Gastroesophageal sphincter (tissue), 4 donors: ENCODE measurements at places on chromosomes 11 and 22.

DNA sequence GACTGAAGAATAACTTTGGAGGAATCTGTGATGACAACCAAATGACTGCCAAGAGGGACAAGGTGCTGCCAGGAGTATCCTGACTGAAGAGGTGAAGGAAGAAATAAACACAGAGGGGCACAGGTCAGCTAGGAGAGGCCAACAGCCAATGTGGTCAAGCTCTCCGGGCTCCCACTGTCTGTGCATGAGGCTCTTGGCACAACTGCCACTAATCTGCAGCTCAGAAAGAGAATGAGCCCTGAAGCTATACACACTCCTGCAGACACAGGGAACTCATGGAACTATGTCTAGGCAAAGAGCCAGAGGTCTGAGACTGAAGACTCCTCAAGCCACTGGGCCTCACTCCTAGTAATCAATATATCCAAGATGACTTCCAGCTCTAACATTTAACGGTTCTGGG, 7.0 kb downstream of the THRSP start:
- ATAC-seq: no peak

- ATAC-seq: no peak
Observed at GRCh38 chr11:79352349-79352703, 88.5 kb downstream of the TENM4 start.

DNA sequence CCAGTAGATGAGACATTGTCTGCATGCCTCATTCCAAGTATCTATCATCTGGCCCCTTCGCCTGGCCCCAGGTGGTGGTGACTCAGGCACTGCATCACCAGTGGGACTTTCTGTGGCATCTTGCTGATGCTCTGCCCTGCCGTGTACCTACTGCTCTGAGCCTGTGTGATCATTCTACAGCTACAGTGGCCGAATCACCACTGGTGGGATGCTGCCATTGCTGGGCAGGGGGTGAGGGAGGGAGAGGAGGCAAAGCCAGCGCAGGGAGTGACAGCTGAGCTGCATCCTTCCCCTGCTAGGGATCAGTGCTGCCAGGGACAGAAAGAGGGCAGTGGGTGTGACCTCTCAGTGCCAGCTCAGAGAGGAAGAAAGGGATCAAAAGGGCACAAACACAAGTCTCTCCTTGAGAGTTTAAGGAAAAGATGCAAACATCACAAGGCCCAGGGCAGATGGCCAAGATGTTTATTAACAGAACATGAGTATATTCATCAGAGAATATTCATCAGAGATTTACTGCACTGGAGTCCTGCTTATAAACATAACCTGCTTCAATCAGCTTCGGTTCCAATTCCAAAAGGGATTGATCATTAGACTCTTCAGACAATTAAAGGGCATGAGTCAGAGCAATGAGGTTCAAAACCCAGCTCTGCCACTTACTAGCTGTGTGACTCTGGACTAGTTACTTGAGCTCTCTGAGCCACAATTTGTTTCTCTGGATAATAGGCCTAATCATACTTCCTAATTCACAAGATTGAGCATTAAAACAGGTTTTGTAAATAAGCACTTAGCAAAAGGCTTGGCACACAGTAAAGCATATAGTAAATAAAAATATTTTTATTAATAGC, 109.8 kb downstream of the NAT10 start:
- ATAC-seq: no peak

DNA sequence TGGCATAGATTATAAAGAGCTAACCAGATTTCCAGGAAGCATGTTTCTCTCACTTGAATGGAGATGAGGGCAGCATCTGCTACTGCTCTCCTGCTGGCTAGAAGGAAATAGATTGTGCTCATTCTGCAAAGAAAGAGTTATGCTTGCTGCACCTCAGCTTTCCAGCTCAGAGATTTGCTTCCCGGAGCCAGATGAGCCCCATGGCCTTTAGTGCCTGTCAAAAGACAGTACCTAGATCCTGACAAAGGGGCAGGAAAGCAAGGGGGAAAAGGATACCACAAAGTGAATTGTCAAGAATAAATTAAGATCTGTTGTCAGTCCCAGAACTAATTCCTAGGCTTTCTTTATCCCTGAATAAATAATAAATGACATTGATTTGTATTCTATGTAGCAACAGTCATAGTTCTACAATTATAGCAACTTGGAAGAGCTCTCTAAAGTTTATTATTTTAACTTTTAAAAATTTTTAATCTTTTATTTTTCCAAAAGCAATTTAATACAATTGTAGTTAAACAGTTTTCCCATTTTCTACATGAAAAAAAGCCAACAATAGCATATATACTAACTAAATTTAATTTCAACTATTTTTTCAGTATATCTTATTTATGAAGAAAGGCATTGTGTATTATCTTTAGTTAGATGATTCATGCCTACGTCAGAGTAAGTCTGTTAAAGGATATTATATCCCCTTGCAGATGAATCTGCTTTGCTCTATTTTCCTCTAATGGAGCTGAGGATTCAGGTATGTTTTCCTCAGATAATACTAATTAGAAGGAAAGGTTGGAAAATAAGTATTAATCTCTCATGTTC, 306.1 kb upstream of the DDI1 start:
- ATAC-seq: no peak

GRCh38 chr11:124470561-124471227, 25.2 kb upstream of the OR8B8 start:
- no peak for ATAC-seq

DNA sequence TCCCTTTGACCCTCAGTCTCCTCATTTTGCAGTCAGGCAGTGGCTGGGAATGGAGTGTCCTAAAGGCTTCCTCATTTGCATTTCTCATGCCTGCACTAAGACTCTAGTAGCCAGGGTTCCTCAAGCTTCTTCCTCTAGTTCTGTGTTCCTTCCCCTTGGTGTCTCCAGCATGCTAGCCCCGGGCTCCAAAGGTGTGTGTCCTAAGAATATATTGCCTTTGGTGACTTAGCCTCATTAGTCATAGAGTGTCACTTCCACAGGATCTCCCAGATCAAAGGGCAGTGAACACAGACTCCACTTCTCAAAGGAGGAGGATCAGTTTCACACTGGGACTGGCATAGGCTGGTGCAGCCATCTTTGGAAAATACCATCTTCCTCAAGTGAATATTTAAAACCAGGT, 21.4 kb upstream of the ACER3 start:
- no peak for ATAC-seq

DNA sequence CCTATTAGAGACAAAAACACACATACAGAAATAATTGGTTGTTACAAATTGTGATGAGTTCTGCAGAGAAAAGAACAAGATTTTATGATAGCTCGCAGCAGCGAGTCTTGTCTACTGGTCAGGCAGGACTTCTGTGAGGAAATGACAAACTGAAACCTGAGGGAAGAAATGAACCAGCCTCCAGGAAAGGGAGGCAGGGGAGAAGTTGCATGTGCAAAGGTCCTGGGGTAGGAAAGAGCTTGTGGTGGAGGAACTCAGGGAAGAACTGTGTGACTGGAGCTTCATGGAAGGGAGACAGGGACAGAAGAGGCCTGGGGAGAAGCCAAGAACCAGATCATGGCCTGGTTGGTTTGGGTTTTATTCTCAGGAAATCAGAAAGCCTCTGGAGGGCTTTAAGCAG, 9.2 kb upstream of the RAB1B start:
- no peak for ATAC-seq

DNA sequence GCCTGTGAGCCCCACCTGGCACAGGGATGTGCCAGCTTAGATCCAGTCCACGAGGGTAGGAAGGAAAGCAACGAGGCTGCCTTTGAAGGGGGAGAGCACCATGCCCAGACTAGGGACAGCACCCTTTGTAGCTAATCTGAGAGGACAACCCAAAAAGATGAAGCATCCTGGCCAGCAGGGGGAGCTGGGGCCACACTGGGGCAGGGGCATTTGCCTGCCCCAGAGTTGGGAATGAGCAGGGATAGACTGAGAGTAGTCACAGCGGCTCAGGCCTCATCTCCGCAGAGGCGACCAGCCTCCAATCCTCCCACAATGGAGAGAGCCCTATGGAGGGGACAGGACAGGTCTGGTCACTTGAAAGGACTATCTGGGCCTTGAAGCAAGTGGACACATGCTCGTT, 16.4 kb downstream of the LMO1 start:
- ATAC-seq: no peak

DNA sequence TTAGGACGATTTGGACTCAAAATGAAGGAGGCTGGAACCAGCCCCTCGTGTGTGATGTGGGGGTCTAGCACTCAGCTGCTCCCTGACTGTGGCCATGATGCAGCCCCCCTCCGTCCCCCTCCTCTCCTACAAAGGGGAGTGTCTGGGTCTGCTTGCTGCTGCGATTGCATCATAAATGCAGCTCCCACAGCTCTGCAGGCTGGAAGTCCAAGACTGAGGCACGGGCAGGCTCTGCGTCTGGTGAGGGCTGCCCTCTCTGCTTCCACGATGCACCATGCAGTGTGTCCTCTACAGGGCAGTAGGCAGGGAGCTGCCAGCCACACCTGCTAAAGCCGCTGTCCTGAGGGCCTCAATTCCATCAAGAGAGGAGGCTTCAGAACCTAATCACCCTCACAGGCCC, 432.1 kb downstream of the BRD1 start:
- no peak for ATAC-seq

DNA sequence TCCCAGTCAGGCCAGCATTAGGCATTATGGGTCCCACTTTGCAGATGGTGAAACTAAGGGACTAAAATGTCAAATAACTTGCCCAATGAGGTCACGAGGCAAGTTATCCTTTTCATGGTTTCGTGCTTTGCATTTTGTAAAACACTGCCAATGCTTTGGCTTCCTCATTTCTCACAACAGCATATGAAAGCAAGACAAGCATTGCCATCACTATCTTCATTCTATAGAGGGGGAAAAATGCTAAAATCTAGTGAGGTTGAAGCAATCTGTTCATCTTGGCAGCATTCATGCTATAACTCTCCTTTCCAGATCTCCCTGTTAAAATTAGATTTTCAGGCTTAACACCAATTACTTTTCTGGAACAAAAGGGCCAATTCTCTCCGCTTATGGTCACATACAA, 14.8 kb downstream of the FAM181B start:
- ATAC-seq: no peak

GRCh38 chr11:6480299-6480914, 724 bp downstream of the ARFIP2 start:
- no peak for ATAC-seq

DNA sequence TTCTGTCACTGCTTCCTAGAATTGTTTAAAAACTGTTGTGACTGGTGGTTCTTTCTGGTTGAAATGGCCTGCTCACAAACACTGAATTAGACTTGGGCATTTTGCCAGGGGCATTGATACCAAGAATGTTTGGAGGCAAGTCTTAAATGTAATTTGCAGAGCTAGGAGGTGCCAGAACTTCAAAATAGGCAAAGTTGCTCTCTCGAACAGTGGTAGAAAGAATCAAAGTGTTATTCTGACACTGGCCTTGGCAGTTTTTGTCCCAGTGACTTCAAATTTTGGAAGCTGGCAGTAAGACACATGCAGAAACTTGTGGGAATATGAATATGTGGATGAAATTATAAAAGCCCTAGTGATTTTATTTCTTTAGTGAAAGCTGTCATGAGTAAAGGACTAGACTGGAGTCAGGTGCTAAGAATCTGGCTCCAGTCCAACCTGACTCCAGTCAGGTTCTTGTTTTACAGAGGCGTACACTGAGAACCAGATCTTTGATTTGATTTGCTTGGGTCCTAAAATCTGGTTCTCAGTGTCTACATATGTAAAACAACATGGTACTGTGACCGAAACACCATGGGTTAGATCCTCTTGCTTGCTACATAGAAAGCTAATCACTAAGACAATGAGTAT, 20.9 kb downstream of the SVIP start:
- no peak for ATAC-seq

GRCh38 chr11:123478352-123478987, 48.4 kb downstream of the GRAMD1B start:
- ATAC-seq: peak; percentile 63

DNA sequence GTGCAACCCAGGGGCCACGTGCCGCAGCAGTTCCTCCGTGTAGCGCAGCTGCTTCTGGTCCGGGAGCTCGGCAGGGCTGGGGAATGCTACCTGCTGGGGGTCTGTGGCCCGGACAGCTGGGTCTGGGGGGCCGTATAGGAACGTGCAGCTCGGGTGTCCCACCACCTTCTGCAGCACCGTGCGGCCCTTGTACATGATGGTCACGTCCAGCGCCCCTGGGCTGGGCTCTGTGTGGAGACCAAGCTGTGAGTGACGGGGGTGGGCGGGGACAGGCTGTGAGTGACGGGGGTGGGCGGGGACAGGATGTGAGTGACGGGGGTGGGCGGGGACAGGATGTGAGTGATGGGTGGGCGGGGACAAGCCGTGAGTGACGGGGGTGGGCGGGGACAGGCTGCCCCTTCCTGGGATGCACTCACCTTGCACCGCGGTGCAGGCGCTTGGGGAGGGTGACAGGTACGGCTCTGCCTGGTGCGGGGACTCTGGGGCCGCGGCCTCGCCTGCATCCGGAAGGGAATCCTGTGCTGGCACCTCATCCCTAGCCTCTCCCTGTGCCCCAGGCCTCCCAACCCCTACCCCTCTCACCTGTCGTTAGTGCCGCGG, 2.3 kb downstream of the IRF7 start:
- no peak for ATAC-seq

GRCh38 chr11:22340701-22341587, 2.8 kb downstream of the SLC17A6 start:
- no peak for ATAC-seq

GRCh38 chr11:88345408-88345807, 7.9 kb upstream of the CTSC start:
- ATAC-seq: no peak

- peak; percentile 31 for ATAC-seq
Observed at GRCh38 chr11:65422633-65423515, at the start of gene NEAT1. NEAT1 (plus strand) TSS chr11:65422798.

GRCh38 chr11:114200351-114201133, 95.7 kb upstream of the NNMT start:
- ATAC-seq: no peak

- ATAC-seq: no peak
Observed at GRCh38 chr11:47033439-47033838, 96.9 kb downstream of the CSTPP1 start.

DNA sequence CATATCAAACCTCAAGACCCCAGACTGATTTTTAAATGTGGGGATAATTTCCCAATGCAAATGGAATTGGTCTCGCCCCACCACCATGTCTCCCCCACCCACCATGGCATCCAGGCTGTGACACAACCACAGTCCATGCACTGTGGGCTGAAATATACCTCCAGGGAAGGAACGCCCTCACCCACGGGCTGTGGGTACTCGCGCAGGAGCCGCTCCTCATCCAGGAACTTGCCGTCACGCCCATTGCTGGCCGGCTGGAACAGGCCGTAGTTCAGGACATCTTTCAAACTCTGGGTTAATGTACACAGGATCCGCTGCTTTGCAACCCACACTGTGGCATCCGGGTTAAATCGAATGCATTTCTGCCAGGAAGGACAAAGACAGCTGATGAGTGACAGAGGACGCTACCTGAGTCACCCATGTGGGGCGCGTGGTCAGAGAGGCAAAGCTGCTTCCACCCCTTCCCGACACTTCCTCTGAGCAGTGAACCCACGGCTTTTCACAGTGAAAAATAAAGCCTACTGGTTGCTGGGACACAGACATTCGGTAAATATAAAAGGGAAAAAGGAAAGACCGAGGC, 133.6 kb downstream of the SHANK2 start:
- no peak for ATAC-seq

DNA sequence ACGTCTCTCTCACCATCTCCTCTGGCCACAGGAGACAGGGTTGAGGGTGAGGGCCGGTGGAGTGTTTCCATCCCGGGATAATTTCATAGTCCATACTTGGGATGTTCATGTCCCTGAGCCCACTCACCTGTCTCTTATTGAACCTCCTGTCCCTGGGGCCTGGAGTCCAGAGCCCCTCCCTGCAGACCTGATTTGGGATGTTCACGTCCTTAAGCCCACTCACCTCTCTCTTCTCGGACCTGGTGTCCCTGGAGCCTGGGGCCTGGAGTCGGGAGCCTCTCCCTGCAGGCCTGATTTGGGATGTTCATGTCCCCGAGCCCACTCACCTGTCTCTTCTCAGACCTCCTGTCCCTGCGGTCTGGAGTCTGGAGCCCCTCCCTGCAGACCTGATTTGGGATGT, 868.2 kb downstream of the BRD1 start:
- no peak for ATAC-seq
